ENCODE measurements at places on chromosomes 2 and 18.

- peak; percentile 65 for DNase-seq
These were observed at the start of the genes ATG4B and THAP4 for GRCh38 chr2:241637018-241637794. ATG4B (plus strand) TSS chr2:241637693; CDS start chr2:241637715, 22 bp downstream. THAP4 (minus strand) TSS chr2:241637158; CDS start chr2:241637017, 141 bp downstream.

GRCh38 chr2:28362991-28363521, 29.6 kb upstream of the FOSL2 start:
- no peak for DNase-seq

- no peak for DNase-seq
These were observed 400.0 kb upstream of the CELF4 start for GRCh38 chr18:37965572-37965970.

GRCh38 chr2:29619689-29620088, 301.7 kb downstream of the ALK start:
- no peak for DNase-seq

DNA sequence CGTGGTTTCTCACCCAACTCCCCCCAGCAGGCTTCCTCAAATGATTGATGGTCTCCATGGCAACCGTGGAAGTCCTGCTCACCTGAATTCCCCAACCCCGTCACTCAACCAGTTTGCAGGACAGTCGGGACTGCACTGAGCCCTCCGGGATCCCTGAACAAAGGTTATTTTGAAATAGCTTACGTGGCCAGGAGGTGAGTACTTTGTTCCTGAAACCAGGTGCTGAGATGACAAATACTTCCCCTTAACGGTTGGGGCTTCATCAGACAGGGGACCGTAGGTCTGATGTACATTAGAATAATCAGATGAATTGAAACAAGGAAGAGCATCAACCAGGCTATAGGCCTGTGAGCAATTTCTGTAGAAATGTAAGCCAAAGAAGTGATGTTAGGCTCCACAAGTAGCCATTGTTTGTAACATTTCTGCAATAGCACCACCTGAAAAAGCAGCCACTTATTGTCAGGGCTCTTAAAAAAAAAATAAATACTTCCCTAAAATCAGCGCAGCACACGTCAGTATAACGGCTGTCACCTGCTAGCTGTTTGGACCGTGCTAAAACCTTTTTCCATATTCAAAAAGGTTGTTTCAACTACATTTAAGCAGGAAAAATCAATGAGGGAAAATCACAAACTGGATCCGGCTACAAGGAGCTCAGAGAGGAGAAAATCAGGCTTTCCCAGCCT, 206.4 kb upstream of the ID2 start:
- DNase-seq: no peak

DNA sequence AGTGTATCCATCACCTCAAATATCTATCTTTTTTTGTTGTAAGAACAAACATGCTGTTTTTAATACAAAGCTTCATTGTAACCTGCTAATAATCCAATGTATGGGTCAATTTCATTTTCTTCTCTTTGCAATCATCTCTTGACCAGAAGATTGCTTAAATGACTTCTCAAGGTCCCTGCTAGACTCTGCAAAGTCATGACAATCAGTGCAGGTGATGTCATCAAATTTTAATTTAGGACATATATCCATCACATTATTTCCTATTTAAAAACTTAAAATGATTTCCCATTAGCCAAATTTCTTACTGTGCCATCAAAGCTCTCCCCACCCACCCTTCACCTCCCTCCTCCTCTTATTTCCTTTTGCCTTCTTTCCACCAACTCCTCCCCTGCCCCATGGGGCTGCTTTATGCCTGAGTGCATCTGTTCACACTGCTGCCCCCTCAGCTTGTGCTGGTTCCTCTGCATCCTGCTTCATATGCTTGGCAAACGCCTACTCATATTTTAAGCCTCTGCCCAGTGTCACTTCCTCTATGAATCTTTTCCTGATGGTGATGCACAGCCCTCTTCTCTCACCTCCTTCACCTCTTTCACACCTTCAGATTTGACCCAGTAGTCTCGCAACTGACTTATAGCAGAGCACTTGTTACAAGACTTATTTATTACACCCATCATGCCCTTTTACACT, 20.3 kb downstream of the PLEK start:
- no peak for DNase-seq

- DNase-seq: no peak
These were observed 116.2 kb upstream of the STPG4 start for GRCh38 chr2:47271054-47272000.

DNA sequence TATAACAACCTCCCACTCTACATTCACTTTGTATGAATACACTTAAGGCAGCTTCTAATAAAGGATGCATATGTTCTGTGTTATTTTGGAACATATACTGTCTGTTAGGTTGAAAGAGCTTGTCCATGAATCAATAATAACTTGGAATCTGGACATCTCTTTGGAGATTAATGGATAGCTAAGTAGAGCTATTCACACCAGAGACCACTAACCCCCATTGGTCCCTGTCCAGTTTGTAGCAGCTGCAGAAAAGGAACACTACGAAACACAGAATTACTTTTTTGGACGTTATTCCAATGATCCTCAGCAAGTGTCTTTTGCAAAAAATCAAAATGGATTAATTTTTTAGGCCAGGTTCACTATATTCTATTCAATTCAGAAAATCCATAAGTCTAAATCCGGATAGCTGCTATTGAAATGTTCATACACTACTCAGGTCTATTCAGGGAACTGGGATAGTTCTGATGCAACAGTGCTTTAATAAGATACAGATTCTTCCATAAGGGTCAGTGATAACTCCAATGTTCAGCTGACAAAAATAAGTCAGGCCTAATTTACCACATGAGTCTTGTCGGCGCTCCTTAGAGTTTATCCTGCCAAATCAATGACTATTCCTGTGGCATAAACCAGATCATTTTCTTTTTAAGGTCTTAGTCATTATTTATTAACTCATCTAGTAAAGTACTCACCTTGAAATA, 44.2 kb downstream of the NRXN1 start:
- DNase-seq: no peak

- no peak for DNase-seq
These were observed 36.7 kb downstream of the MCFD2 start for GRCh38 chr2:46878886-46879285.

DNA sequence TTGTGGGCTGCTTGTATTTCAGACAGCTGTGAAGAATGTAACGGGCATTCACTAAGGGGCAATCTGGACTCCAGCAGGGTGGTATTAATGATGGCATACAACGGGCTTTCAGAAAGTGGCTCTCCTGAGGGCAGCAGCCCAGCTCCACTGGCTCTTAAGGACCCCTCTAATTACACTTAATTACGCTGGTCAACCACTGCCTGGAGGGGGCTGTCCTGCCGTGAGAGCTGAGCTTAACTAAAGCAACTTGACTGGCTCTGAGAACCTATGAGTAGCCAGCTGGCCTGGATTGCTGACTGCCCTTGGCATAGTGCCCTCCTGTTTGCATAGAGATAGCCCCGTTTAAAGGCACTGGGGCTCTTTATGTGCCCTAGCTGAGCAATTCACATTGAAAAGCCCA, 3.8 kb downstream of the LIPG start:
- no peak for DNase-seq

DNA sequence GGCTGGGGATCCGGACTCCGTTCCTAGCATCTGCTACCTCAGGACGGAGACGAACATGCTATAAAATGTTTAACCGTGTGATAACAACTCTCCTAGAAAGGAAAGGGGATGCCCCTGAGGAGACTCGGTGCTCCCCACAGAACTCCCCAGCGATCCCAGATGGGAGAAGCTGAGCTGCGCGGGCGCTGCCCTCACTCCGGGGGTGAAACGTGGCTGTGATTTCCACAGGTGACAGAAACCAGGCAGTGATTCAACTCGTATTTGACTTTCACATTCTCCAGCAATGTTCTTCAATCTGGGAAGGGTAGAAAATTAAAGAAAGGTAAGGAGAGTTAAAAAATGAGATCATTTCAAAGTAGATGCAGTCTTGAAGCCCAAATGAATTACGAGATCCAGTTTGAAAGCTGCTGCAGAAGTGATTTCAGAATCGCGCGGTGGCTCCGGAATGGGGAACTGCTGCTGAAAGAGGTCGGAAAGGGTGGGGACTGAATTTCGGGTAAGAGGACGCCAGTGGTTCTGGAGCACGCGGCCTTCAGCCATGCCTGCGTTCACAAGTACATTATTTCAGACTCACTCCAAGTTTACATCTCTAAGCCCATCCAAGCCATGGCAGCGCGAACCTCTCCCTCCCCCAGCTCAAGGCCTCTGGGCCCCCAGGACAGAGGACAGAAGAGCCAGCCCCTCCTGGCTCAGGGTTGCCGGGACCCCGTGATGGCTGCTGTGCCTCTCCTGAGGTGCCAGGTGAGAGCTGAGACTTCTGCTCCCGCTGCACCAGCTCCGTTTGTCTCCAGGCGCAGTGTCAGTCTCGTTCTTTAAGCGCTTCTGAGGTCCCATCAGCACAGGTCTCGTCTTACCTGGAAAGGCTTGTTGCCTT, 39.5 kb downstream of the ADNP2 start:
- DNase-seq: no peak

GRCh38 chr18:8339952-8340351, 269.3 kb upstream of the RAB12 start:
- no peak for DNase-seq

DNA sequence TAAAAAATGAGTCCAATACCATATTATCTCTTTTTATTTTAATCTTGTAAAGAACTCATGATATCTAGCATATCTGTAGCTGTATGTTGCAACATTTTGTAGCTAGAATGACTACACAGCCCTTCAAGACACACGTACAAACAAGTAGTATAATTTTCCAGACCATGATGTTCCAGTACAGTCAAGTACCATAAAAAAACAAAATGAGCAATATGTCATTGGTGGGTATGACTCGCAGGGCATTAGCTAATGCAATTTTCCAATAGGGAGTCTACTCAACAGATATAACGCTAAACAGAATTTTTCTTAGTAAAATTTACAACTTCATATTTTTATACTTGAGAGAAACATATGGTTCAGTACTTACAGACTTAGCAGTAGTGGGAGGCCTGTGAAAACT, 53.6 kb upstream of the UGP2 start:
- DNase-seq: no peak

DNA sequence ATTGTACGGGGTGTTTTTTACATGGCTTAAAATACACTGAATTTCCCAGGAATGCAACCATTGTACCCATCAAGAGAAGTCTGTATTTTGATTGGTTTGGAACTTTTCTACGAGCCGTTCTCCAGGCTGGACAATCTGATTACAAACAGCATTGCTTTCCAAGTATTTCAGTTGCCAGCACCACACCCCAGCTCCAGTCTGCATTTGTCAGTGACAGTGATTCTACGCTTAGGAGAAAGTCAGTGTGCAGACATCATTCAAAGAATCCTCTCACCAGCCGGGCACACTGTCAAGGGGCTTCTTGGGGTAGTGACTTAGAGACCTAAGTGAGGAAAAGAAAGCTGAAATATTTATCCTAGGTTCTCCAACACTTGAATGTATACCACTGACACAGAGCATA, 194.1 kb downstream of the ANAPC1 start:
- no peak for DNase-seq

GRCh38 chr2:37500031-37500430, 155.6 kb downstream of the QPCT start:
- DNase-seq: no peak

GRCh38 chr2:105770149-105770548, 25.4 kb downstream of the NCK2 start:
- no peak for DNase-seq

- no peak for DNase-seq
These were observed 286.2 kb downstream of the ZNF516 start for GRCh38 chr18:76208678-76209306.

DNA sequence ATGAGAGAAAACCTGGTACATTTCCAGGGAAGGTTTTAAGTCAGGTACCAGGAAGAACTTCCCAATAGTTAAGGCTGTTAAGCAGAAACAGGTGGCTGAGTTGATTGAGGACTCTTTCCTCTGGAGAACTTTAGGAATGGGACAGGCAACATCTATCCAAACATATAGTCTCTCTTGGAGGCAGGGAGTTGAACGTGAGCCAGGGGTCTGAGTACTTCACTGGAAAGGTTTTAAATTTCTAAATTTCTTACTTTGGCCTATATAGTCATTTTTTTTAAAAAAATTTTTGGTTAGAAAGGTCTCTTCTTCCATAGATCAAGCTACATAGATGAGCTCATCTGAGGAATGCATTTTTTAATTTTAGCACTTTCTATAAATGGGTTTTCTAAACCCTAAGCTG, 261.4 kb upstream of the TCF4 start:
- no peak for DNase-seq

DNA sequence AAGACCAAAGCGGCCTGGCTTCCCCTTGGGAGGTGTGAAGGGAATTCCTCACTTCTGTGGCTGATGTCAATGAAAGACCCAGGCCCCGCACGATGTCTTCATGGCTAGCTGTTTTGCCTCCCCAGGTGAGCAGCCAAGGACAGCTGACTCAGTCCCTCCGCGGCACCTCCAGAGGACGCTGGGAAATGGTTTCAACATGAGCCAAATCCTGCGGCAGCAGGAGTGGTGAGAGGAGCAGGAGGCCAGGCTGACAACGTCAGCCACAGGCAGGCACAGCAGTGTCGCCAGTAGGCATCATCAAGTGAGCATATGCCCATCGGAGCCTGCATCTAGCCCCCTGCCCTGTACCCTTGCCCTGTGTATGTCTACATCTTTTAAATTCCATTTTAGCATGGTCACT, 156.4 kb upstream of the RAB6C start:
- no peak for DNase-seq

DNA sequence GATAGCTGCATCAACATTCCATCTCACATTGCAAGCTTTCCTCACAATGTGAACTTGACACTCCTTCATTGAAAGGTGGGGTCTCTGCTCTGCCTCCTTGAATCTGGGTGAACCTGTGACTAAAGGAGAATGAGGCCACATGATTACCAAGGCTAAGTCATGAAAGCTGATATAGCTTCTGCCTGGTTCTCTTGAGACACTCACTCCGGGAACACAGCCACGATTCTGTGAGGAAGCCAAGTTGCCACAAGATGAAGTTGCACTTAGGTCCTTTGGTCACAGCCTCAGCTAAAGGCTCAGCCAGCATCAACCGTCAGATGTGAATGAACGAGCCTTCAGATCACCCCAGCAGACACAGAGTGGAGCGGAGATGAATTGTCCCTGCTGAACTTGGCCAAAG, 94.7 kb upstream of the FAM136A start:
- no peak for DNase-seq

DNA sequence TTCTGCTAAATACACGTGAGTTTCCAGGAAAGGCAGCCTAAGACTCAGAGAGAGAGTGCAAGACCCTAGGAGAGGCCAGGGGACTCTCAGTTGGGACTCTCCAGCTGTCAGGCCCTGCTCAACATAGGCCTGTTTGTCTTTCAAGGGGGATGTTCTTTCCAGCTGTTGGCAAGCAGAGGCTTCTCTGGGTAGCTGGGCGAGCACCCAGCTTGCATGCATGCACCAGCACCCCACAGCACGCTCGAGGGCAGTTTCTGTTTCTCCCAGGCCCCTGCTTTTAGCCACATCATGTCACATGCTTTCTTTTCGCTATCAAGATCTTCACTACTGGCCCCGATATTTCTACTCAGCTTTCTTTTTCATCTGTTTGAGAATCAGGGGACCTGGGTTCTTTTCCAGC, 479.3 kb upstream of the HS6ST1 start:
- DNase-seq: no peak
